ENCODE measurements at places on chromosomes 11 and 22. TPM values are rescaled to one million over a fixed set of nuclear protein-coding genes. Genes with fewer than 3 reads are reported as not detected.

KRTAP5-10 gene
- not detected for total RNA-seq

GRCh38 chr11:12693479-12694182 lies 19.4 kb downstream of the TEAD1 start:
- no peak for DNase-seq

DNA sequence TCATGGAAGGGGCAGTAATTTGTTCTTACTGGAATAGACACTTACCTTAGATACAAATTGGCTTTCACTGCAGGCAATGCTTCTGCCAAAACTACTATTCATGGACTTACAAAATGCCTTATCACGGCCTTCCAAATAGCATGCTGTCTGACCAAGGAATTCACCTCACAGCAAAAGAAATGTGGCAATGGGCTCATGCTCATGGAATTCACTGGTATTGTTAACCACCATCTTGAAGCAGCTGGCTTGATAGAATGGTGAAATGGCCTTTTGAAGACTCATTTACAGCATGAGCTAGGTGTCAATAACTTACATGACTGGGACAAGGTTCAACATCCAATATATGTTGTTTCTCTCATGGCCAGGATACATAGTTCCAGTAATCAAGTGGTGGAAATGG lies 21.9 kb downstream of the OR5B21 start:
- DNase-seq: no peak

BRSK2 gene
- total RNA-seq: not detected

- DNase-seq: no peak
Observed at GRCh38 chr11:111586388-111586831, 15.8 kb upstream of the SIK2 start.

DNA sequence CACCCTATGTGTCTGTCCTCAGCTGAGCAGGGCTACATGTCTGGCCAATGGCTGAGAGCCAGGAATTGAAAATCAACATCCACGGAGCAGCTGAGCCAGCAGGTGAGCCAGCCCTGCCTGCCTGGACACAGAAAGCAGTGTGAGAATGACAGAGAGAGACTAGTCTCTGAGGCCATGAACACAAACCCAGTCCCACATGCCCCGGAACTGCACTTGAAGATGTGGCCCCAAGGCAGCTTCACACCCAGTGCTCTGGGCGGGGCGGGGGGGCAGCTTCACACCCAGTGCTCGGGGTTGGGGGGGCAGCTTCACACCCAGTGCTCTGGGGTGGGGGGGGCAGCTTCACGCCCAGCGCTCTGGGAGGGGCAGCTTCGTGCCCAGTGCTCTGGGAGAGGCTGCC lies 37.6 kb downstream of the TRMU start:
- DNase-seq: no peak

DNA sequence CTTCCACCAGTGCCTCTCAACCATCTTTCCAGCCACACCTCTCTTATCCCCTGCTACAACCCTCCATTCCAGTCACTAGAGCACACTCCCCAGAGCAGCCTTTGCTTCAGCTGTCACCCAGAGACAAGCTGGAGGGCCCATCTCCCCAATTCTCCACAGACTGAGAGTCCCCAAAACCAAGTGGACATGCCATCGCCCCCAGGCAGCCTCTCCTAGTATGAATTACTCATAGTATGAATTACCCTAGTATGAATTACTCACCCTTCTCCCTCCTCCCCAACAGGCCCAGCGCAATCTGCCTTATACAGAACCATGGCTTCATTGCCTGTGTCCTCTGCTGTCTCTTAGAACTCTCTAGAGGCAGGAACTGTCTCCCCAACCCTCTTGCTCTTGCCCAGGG lies 24.8 kb downstream of the MYH9 start:
- DNase-seq: no peak

- DNase-seq: no peak
Observed at GRCh38 chr22:50739279-50739691, 1.3 kb downstream of the ACR start.

DNA sequence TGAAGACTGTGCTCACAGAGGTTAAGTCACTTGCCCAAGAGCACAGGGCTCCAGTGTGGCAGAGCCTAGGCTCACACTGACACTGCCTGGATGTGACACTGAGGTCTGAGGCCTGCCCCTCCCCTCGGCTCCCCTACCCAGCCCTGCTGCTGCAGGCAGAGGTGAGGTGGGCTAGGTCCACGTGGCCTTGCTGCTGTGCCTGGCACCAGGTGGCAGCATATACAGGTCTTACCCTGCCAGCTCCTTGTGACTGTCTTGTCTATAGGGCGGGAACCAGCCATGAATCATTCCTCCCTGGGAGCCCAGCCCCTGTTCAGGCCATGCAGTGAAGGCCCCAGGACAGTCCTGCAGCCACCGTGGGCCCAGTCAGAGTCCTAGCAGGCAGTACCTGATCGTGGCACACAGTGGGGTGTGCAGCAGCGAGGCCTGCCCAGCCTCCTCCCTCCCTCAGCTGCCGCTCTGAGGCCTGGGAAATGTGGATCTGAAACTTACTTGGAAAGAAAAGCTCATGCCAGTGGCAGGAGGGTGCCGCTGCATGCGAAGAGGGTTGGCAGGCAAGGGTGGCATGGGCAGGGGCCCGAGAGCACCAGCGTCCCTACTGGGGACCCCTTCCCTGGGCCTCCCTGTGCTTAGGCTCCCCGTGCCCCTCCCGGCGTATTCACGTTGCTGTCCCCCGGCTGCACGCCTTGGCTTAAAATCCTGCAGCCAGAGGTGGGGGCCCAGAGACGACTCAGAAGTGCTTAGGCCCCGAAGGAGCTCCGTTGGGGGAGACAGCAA lies 1.2 kb upstream of the CERK start:
- DNase-seq: no peak

BEST1 gene
- total RNA-seq: 17.0 TPM

DNA sequence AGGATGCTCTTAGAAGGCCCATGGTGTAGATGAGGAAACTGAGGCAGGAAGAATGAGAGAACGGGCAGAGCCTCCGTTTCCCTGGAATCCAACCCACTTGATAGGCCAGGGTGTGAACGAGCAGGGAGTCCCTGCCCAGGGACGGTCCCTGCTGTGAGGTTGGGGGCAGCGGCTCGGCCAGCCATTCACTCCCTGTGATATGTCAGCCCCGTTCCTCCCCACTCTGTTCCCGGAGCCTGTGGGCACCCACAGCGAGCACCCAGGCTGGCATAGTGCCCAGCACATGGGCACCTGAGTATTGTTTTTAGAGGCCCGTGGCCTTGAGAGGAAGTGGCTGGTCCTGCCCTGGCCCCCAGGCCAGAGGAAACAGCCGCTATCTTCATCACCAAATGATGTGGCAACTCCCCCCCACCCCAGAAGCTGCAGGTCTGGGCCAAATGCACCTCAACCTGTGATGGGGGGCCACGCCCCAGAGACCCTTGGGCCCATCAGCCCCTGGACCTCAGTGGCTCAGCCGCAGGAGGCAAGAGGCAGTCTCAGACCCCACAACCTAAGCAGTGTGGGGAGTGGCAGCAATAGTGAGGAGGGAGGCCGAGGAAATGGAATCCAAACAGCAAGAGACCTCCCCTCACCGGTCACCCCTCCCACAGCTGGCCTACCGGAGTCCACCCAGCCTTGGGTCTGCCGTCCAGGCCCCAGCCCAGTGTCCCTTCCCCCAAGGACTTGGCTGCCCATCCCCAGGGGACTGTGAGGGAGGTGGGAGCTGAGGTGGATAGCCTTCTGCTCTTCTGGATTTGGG lies 2.1 kb downstream of the ALDH3B1 start:
- no peak for DNase-seq

LINC01488 gene
- not detected for total RNA-seq

DNA sequence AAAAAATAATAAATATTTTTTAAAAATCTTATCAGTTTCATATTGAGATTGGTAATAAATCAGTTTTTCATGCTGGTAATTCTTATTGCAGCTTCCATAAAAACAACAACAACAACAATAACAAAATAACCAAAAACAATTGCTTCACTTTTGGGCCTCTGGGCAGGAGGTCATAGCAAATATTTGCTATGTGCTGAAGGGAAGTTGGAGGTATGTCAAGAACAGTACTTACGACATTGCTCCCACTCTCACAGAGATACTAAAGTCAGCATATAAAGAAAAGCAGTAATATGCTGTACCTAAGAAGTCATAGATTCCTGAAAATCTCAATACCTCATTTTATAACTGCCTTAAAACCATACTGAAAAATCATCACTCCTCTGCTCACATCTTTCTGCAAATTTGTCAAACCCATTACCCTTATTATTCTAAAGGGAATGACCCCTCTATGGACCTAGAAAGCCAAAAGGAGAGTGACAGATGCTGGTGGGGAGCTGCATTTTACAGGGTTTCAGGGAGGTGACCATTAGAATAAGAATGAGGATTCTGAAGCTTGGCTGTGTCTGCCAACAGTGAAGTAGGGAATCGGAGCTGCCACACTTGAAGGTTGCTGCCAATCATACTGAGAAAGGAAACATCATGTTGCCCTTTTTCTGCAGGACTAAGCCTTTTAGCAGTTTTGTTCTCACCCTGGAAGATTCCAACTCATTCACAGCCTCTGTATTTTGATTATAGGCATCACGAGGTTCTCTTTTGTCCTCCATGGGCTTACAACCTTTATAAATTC lies 742.9 kb downstream of the LRRC4C start:
- DNase-seq: no peak

DNA sequence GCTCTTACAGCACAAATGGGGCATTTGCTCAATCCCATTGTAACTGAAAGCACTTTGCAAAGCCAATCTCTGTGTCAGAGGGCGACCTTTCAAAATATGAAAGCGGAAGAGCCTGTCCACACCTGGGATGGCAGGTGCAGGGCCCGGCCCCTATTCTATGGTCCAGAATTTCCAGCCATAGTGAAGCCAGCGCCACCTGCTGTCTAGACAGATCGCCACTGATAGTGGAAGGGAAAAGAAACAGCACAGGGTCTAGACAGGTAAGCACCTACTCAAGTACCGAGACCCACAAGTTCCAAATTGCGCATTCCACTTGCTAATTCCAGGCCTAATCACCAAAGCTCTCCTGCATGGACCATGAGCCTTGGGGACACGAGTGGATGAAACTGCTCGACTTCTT lies 141.4 kb downstream of the NTM start:
- no peak for DNase-seq

- no peak for DNase-seq
Observed at GRCh38 chr11:77705195-77705875, 67.7 kb upstream of the CLNS1A start.

- DNase-seq: no peak
Observed at GRCh38 chr11:44766112-44766971, 39.6 kb downstream of the TSPAN18 start.

- no peak for DNase-seq
Observed at GRCh38 chr11:19370100-19370861, 129.5 kb upstream of the E2F8 start.

OR2D2 gene
- total RNA-seq: not detected

- no peak for DNase-seq
Observed at GRCh38 chr22:26753125-26753862, 95.9 kb downstream of the MIAT start.

OR2AG2 gene
- not detected for total RNA-seq

IL10RA gene
- total RNA-seq: 43.3 TPM

- DNase-seq: no peak
Observed at GRCh38 chr11:37710031-37710430, 1112.0 kb upstream of the RAG2 start.

- DNase-seq: no peak
Observed at GRCh38 chr11:11661326-11662040, 39.7 kb upstream of the GALNT18 start.

DNA sequence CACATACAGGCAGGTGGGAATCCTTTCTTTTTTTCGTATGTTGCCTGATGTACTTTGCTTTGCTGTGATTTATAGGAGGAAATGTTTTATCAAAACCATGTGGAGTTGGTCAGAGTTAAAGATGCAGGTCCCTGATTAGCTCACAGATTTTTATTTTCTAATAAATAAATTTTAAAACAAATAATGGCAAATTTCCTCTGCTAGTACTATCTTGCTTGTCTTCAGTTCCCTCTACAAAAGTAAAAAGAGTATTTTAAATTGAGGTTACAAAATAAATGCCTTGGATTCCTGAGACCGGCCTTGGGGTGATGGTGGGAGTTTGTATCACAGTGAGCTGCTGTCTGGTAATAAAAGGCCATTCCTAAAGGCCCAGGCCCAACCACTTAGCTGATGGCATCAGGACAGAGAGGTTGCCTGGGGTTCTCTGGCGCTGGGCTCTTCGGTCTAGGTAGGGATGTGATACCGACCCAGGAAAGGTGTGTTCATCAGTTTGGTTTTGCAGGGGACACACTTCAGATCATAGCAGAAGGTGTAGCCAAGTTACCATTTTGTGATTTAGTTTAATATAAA lies 129.0 kb downstream of the TBC1D22A start:
- DNase-seq: no peak

DNA sequence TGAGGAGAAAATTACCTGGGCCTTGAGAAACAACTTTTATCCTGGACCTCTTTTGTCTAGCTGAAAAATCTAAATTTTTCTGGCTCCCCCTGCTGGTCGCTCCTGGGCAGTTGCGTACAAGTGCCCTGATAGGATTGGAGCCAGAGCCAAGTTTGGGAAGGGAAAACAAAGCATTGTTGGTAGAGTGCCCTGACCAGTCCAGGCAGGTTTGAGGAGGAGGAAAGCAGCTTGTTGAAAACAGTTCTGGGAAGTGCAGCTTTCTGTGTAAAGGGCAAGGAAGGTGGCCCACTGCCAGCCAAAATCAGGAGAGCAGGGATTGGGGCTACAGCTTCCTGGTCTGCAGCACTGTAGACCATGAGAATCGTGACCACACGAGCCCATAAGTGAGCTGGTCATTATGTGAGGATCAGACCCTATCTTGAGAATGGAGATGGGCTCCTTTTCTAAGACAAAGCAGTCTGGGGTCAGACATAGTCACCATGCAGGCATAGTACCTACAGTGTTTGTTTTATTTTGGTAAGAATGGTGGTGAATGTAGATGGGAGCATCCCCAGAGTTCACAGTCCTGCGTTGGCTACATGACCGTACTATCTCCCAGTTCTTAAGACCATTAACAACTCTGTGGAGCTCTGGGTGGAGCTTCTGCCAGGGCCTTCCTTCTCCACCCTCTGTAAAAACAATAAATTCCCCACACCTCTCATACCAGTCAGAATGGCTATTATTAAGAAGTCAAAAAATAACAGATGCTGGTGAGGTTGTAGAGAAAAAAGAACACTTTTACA lies 21.3 kb upstream of the PIK3IP1 start:
- peak; percentile 46 for DNase-seq

DNA sequence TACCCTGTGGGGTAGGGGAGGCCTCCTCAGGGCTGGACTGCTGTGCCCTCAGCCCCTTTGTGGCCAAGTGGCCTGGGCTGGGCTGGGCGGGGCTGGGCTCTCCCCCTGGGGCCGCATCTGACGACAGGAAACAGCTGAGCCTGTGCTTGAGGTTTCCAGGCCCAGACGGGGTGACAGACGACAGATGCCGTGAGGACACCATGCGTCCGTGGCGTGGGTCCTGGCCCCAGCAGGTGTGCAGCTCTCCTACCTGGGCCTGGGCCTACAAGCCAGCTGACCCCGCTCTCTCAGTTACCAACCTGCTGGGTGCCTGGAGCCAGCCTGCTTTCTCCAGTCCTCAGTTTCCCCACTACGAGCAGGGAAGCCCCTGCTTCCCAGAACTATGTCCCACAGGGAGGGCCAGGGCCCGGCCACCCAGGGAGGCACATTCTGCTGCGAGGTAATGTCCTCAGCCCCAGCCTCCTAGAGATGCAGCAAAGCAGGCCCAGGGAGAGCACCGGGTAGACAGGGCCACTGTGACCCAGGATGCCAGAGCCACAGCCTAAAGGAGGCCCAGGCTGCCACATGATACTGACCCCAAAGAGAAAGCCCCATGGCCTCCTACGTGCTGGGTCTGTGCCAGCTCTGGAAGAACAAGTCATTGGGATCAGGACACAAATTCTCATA lies 181.3 kb downstream of the IGLL1 start:
- DNase-seq: no peak

OR51I1 gene
- total RNA-seq: not detected

GRCh38 chr11:98277251-98277912 lies 743.4 kb upstream of the CNTN5 start:
- DNase-seq: no peak

KCNJ1 gene
- total RNA-seq: not detected
